ENCODE measurements at places on chromosomes 16 and 17. TPM values are rescaled to one million over a fixed set of nuclear protein-coding genes. Genes with fewer than 3 reads are reported as not detected.

GRCh38 chr17:49739641-49740271 is 24.2 kb downstream of the FAM117A start:
- peaks cover 46% of the 10 kb centered on the region for H3K4me1 ChIP-seq
- H3K27ac ChIP-seq: peak overlapping the region; percentile 85
- no peaks in the 10 kb centered on the region for H3K27me3 ChIP-seq
- H3K36me3 ChIP-seq: no peaks in the 10 kb centered on the region
- H3K4me3 ChIP-seq: no peak overlapping the region
- peak; percentile 89 for DNase-seq

DNA sequence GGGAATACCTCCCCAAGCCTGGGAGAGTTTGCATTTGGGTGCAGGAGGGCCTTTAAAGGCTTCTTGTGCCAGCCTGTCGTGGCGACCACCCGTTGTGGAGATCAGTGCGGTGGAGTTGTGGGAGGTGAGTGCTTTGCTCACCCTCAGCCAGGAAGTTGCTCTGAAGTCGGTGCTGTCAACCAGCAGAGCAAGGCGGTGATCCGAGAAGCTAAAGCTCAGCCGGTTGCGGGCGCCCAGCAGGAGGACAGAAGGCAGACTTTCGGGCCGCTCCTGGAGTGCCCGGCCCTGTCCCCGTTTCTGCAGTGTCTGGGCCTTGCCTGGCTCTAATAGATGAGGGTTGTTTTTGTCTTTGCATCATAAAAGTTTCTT is 1.4 kb downstream of the UBE2I start:
- peaks cover 14% of the 10 kb centered on the region for H3K36me3 ChIP-seq
- peak overlapping the region; percentile 82 for H3K4me3 ChIP-seq
- H3K4me1 ChIP-seq: peaks cover 32% of the 10 kb centered on the region
- H3K27ac ChIP-seq: no peak overlapping the region

GRCh38 chr16:85912211-85912974 is 13.4 kb downstream of the IRF8 start:
- no peaks in the 10 kb centered on the region for H3K27me3 ChIP-seq
- no peaks in the 10 kb centered on the region for H3K36me3 ChIP-seq
- no peak for DNase-seq

GRCh38 chr17:29617125-29617480 is 5.6 kb downstream of the CORO6 start:
- peak overlapping the region; percentile 35 for H3K4me3 ChIP-seq
- DNase-seq: peak; percentile 89
- no peak overlapping the region for H3K27ac ChIP-seq
- no peaks in the 10 kb centered on the region for H3K27me3 ChIP-seq
- H3K4me1 ChIP-seq: peaks cover 62% of the 10 kb centered on the region

GRCh38 chr16:85495823-85496538 is 117.1 kb upstream of the GSE1 start:
- no peak for DNase-seq
- H3K27me3 ChIP-seq: no peaks in the 10 kb centered on the region
- H3K27ac ChIP-seq: no peak overlapping the region
- peaks cover 21% of the 10 kb centered on the region for H3K4me1 ChIP-seq
- H3K4me3 ChIP-seq: no peak overlapping the region

- peaks cover 9% of the 10 kb centered on the region for H3K4me1 ChIP-seq
- no peaks in the 10 kb centered on the region for H3K27me3 ChIP-seq
- H3K4me3 ChIP-seq: no peak overlapping the region
These were observed 37.2 kb downstream of the IRF8 start for GRCh38 chr16:85935974-85936760.

DNA sequence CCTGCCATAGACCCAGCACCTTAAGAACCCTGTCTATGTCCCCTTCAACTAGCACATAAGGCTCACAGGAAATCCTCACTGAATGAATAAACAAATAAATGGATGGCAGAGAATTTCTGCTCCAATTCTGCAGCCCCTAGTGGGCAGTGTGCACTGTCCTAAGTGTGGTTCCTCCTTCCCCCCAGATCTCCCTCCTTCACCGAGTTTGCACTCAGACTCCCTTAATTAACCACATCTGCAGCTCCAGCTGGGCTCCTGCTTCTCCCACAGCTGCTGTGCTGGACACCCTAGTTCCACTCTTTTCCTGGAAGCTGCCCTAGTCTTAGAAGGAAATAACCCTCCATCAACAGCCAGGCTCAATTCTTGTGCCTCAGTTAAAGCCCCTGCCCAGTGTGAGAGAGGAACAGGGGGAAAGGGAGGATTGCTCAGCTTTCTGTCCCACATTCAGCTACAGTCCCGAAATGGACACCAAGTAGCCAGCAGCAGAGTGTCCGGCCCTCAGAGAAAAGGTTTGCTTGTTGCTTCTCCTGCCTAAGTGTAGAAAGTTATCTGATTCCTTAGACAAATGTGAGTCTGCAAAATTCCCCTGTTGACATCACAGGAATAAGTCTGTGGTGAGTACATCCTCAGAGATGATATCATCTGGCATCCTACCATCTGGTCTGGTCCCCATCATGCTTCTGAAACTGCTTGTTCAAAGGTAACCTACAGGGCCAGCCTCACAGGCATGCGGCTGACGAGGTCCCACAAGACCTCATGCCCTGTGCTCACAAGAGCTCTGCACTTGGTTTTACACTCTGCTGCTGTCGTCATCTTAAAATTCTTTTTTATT is 12.3 kb downstream of the LRRC3C start:
- H3K4me3 ChIP-seq: no peak overlapping the region
- no peaks in the 10 kb centered on the region for H3K27me3 ChIP-seq
- H3K27ac ChIP-seq: no peak overlapping the region
- no peaks in the 10 kb centered on the region for H3K36me3 ChIP-seq

GRCh38 chr17:76527430-76528111 is 9.9 kb downstream of the CYGB start:
- H3K27ac ChIP-seq: peak overlapping the region; percentile 89
- H3K4me1 ChIP-seq: peaks cover 68% of the 10 kb centered on the region
- no peaks in the 10 kb centered on the region for H3K27me3 ChIP-seq
- DNase-seq: peak; percentile 84
- H3K36me3 ChIP-seq: no peaks in the 10 kb centered on the region

DNA sequence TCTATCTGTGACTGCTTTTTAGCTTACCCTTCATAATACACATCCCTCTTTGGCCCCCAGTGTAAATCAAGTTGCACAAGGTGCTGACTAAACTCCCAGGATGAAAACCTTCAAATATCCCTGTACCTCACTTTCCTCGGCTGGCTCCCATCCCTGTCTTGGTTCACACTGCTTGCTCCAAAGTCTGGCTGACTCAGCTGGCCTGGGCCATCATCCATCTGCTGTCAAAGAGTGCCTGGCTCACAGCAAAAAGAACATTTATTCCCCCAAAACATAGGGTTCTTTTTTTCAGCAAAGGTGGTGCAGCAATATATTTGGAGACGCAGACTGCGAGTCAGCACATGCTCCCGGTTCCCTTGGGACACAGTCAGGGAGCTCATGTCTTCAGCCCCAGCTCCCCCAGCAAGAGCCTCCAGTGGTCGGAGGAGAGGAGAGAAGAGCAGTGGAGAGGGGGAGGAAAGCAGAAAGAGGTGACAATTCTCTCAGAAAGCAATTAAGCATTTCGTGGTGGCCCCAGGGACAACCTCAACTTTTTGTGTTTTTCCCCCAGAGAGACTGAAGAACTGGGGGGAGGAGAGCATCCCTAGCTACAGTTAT is 26.1 kb downstream of the GPR142 start:
- H3K27ac ChIP-seq: no peak overlapping the region
- H3K4me1 ChIP-seq: no peaks in the 10 kb centered on the region
- no peaks in the 10 kb centered on the region for H3K36me3 ChIP-seq
- H3K27me3 ChIP-seq: no peaks in the 10 kb centered on the region
- H3K4me3 ChIP-seq: no peak overlapping the region
- no peak for DNase-seq

GRCh38 chr16:9135797-9136196 is 44.4 kb downstream of the HAPSTR1 start:
- H3K4me1 ChIP-seq: peaks cover 6% of the 10 kb centered on the region
- H3K27ac ChIP-seq: no peak overlapping the region
- no peak overlapping the region for H3K4me3 ChIP-seq
- no peaks in the 10 kb centered on the region for H3K27me3 ChIP-seq
- no peaks in the 10 kb centered on the region for H3K36me3 ChIP-seq

DNA sequence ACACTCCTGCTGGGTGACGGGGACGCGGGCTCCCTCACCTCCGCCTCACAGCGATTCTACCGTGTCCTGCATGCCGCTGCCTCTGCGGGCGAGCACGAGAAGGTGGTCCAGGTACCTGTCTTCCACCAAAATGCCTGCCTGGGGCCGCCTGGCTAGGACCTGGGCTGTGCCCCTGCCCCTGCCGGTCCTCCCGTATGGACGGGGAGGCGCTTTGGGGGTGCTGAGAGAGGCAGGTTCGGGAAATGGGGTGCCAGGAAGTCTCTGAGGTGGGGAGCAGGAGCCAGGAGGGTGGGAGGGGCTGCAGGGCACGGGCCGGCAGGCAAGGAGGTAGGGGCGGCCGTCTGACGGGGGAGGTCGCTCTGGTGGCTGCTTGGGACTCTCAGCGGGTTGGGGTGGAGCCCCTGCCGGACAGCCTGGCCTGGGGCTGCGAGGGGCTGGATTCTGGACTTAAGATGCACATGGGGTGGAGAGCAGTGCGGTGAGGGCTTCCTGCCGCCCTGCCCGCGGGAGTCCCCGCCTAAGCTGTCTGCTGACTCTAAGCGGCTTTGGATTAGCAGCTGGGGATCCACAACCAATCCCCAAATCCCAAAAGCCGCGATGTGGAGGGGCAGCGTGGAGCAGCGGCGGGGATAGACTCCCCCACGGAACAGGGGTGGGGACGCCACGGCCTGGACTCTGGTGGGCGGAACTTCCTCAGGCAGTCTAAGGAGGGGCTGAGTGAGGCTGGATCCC is 5.8 kb downstream of the CHTF18 start:
- H3K4me1 ChIP-seq: peaks cover 4% of the 10 kb centered on the region
- DNase-seq: peak; percentile 78
- H3K27ac ChIP-seq: no peak overlapping the region
- no peak overlapping the region for H3K4me3 ChIP-seq
- H3K27me3 ChIP-seq: no peaks in the 10 kb centered on the region
- H3K36me3 ChIP-seq: peaks cover 8% of the 10 kb centered on the region

DNA sequence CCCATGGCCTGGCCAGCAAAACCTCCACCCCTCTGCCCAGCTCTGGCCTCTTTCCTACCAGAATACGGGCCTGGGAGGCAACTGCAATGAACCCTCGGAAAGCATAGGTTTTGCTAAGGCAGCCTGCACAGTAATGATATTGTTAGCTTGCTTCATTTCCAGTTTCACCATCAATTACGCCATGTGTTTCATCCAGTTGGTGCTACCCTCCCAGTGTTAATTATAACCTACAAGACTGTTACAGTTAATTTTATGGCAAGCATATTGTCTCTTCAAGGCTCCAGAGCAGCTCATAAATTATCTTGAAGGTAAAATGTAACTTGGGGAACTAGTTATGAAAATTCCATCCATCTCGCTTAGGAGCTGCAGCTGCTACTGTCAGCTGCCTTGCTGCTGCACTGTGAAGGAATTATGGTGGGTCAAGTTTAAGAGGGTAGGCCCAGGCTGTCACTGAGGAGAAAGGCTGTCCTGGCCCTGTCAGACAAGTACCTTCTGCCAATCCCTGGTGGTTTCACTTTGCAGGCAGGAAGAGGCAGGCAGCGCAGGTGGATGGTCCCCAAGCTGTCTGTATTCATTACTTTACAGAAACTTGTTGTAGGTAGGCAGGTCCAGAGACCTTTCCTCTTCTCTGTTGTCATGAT is 242.9 kb downstream of the FTO start:
- no peaks in the 10 kb centered on the region for H3K36me3 ChIP-seq
- no peaks in the 10 kb centered on the region for H3K27me3 ChIP-seq
- peaks cover 5% of the 10 kb centered on the region for H3K4me1 ChIP-seq
- no peak for DNase-seq
- no peak overlapping the region for H3K27ac ChIP-seq
- H3K4me3 ChIP-seq: no peak overlapping the region

DNA sequence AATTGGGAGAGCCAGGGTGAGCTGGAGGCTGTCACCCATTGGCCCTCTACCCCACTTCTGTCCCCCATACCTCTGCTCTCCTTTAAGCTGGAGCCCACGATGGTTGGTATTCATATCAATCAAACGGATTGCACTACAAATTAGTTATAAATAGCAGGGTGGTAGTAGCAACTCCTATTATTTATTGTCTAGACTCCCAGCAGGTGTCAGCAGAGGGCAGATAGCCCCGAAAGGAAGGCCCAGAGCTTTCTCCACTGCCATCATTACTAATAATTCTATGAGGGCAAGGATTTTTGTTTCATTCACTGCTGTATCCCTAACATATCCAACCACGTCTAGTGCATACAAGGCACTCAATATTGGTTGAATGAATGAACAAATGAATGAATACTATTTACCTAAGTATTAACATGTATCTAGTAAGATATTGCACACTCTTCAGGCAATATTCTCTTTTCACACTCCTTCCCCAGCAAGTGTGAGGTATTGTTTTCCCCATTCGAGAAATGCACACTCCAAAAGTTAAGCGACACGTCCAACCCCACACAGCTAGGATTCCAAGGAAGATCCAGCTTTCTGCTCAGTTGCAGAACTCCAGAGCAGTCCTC is 6.3 kb downstream of the C17orf50 start:
- no peak for DNase-seq
- H3K4me1 ChIP-seq: peaks cover 9% of the 10 kb centered on the region
- H3K27ac ChIP-seq: no peak overlapping the region

DNA sequence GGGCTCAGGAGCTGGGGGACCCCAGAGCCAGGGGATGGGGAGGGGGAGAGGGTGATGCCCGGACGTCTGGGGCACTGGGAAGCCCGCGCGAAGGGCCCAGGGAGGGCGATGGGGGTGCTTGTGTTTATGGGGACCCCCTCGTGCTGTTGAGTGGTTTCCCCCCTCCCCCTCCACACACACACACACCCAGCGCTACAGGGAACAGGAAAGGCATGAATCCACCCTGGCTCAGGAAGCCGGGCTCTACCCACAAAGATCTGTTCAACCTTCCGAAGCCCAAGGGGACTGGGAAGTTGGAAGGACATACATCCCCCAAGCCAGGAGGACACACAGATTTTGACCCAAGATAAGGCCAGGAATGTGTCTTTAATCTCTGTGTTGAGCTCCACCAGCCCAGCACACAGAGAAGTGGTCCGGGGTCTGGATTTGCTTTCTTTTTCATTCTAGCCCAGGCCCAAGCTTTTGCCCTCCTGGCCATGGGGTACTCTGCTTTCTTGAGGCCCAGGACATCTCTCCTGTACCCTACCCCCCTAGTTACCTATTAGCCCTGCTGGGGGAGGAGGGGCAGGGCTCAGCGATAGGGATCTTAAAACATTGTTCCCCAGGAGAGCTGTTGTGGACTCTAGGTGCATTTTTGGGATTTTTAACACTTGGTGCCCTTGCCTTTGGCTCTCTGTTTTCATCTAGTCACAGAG is 1.2 kb downstream of the UBALD2 start:
- peaks cover 78% of the 10 kb centered on the region for H3K4me1 ChIP-seq
- peaks cover 25% of the 10 kb centered on the region for H3K36me3 ChIP-seq

- no peak overlapping the region for H3K27ac ChIP-seq
- no peak overlapping the region for H3K4me3 ChIP-seq
- DNase-seq: no peak
- no peaks in the 10 kb centered on the region for H3K4me1 ChIP-seq
- H3K27me3 ChIP-seq: no peaks in the 10 kb centered on the region
These were observed 96.6 kb downstream of the CACNG3 start for GRCh38 chr16:24352746-24353145.

The ZNF423 gene
- total RNA-seq: 10.7 TPM

The ESRP2 gene
- 59.2 TPM for total RNA-seq

The PRSS33 gene
- not detected for total RNA-seq

The TRPV3 gene
- 0.84 TPM for total RNA-seq

The SLC35G3 gene
- total RNA-seq: not detected

All from upper lobe of left lung (tissue), 6 donors.